ENCODE measurements at places on chromosomes 6 and 20.

GRCh38 chr6:163468738-163469137 is 54.2 kb downstream of the QKI start:
- no peak for DNase-seq

DNA sequence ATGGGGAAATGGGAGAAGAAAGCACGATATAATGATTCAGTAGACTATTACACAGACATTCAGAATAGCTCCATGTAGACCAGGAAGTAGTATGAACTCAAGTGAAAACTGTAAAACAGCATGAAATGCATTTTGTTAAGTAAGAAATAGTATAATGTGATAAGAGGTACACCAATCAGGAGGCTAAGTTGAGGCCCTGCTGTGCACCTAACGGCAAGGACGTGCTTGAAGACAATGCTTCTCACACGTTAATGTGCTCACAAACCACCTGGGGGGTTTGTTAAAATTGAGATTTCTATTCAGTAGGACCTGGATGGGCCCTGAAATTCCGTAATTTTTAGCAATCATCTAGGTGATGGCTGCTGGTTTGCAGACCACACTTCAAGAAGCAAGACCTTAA is 178.9 kb upstream of the SULF2 start:
- DNase-seq: no peak

DNA sequence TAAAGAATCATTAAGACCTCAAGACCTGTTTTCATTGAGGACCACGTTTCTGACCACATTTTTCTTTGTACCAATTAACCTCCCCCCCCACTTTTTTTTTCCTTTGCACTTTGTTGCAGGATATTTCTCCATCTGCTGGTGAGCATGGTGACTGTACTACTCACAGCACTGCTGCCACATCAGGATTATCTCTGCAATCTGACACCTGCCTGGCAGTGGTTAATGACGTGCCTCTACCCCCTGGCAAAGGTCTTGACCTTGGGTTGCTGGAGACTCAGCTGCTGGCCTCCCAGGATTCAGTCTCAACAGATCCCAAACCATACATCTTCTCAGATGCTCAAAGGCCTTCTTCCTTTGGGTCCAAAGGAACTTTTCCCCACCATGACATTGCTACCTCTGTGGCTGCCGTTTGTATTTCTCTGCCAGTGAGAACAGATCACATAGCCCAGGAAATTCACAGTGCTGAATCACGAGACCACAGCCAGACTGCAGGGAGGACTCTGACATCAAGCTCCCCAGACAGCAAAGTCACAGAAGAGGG is 46.6 kb upstream of the EDN3 start:
- DNase-seq: no peak

GRCh38 chr6:47157653-47158219 is 115.6 kb upstream of the ADGRF1 start:
- DNase-seq: no peak

DNA sequence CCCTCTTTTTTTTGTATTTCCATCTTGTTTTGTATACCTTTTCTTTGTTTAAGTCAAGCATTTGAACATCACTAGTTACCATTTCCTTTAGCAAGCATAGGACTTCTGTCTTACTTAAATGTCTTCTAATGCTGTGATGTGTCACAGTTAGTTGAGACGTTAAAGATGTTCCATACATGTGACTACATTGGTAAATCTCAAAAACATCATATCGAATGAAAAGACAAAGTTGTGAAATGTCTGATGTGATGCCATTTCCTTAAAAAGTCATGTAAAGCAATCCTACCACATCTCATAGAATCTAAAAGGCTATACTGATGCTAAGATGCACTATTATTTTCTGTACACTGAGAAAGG is 26.8 kb downstream of the SLC16A10 start:
- DNase-seq: no peak

All from HCT116 (cell line).